Smooth muscle cell of the brain vasculature (primary cell): ENCODE measurements at places on chromosomes 5 and 9.
A peak's percentile ranks its signal among the peaks of the same experiment; 100 is the strongest.

- no peak for DNase-seq
These were observed 1.3 kb upstream of the CARD19 start for GRCh38 chr9:93094658-93095204.

DNA sequence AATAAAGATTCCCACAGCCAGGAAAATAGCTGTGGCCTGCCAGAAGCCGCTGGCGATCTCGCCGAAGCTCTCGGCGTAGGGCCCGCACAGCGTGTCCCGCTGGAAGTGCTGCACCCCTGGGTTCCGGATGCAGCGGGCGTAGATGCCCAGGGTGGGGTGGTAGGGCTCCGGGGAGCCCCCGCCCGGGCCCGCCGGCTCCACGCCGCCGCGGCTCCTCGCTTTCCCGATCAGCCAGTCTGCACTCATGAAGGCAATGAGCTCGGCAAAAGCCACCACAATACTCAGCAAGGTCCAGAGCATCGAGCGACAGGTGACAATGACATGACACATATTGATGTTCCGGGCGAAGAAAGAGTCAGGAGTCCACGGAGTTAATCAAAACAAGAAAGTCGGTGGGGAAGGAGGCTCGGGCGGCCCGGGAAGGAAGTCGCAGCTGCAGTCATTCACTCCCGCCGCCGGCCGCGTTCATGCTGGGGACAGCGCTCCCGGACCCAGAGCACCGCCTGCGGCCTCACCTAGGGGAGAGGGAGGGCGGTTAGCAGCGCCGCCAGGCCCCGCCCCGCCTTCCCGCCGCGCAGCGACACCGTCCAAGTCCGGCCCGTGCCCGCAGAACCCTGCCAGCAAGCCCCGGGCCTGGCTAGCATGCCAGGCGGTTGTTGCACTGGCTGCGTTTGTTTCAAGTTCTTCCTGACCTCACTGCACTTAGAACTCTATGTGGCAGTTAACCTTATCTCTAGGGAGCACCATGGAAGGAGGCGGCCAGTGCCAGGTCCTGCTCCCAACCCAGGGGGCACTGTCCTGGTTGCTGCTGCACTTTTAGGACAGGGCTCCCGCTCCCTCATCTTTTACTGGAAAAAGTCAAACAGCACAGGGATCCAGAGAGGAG is 138.4 kb downstream of the LHFPL2 start:
- DNase-seq = no peak

DNA sequence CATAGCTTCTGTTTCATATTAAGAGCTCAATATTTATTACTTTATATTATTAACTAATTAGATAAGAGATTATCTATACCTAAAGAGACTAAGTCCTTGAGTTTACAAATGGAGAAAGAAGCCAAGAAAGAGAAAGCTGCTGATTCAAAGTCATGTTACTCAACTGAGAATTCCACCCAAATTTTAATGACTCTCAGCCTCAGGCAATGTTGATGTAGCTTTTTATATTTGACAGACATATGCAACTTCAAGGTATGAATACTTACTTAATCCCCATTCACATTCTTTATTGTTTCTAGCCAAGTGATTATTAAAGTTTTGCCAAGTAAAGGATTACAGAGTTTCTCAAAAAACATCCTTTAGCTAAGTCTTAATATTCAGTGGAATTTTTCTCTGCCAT is 527.5 kb upstream of the NMUR2 start:
- no peak for DNase-seq

DNA sequence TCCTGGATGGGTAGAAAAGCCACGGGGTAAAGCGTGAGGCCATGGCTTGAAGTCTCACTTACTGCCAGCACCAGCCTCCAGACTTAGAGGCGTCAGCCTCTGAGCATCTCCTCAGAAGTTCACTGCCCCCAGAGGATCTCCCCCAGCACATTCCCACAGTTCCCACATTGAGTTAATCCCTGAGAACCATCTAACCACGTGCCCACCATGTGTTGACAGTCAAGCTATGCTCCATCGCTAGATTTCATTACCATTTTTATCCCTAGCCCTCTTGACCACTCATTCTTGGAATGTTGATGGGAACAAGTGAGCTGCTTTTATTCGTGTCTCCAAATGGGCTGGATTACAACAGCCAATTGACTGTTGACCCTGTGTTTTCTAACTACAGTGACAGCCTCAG is 283.3 kb upstream of the IRX1 start:
- no peak for DNase-seq

DNA sequence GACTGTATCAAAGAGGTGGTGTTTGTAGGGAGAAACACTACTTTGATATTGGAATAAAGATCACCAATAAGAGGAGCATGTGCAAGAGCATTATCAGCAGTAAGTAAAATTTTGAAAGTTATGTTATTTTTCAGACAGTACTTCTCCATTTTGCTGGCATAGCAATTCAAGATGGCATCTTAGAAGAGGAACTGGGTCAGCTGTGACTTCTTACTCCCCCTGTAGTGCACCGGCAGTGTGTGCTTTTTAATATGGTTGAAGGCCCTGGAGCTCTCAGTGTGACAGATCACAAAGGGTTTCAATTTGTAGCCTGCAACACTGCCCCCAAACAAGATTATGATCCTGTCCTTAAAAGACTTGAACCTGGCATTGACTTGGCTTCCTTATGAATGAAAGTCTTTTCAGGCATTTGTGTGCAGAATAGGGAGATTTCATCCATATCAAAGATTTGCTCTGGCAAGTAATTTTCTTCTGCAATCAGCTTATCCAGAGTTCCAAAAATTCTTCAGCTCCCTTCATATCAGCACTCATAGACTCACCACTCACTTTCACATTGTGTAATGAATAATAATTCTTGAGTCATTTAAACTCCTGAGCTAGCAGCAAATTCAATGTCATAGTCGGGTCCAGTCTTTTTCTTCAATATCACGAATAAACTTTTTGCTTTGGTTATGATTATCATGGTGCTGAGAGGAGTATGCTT is 105.7 kb upstream of the MAMDC2 start:
- no peak for DNase-seq

DNA sequence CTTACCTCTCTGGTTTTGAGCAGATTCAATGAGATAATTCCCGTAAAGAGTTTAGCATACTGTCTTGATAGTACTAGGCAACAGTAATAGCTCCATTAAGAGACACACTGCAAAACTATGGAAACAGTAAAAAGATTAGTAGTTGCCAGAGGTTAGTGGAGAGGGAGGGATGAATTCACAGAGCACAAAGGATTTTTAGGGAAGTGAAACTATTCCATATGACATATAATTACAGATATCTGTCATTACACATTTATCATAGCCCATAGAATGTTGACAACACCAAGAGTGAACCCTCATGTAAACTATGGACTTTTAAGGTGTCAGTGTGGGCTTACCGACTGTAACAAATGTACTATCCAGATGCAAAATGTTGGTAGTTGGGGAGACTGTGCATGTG is 176.4 kb upstream of the PLCXD3 start:
- no peak for DNase-seq

DNA sequence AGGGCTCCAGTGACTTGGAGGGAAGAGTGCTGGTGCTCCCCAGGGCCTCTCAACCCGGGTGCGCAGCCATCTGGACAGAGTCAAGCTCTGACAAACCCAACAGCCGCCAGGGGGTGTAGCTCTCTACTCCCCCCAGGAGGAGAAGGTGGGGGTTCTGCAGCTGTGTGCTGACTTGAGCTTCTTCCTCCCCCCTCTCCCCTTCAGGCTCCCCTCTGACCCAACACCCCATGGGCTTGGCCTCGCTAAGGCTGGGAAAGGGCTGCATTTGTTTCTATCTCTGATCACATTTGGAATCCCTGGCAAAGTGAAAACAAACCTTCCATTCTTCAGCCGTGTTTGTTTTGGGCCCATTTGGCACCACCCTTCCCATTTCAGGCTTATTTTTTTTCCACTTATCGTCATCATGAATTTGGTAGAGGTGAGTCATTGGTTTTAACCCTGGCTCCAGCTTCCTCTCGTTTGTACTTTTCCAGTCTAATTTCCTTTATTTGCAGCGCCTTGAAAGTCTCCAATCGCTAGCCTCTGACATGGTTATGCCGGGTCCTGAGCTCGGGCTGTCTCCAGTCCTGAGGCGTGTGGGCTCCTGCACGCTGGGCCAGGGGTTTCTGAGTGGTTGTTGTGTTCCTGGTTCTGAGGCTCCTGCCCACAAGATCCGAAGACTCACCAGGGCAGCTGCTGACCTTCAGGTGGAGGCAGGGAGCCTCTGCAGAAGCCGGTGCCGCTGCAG is 36.1 kb downstream of the DAP start:
- peak; percentile 72 for DNase-seq

DNA sequence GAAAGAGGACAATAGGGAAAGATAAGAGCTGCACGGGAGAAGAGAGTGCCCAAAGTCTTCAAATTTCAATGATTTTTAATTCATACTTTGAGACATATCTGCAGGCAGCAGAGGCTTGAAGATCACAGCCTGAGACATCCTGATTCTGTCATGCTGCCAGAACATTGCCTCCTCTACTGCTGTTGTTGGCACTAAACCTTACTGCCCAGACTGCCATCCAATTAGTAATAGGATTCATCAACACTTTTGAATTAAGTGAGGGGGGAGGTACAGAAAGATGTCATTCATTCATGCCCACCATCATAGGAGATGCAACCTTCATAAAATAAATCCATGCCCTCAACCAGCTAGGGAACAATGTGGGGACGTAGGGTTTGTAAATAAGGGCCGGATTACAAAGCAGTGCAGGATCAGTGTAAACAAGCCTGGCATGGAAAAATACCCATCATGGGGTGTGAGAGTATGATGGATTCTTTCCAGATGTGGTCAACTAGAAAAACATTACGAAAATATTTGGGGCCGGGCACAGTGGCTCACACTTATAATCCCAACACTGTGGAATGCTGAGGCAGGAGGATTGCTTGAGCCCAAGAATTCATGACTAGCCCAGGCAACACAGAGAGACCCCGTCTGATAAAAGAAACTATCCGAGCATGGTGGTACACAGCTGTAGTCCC is 122.1 kb upstream of the DAPK1 start:
- no peak for DNase-seq

- peak; percentile 78 for DNase-seq
These were observed 28.5 kb downstream of the GLRA1 start for GRCh38 chr5:151896031-151896691.

GRCh38 chr5:7894860-7895259 is 25.9 kb downstream of the MTRR start:
- no peak for DNase-seq

GRCh38 chr9:82532504-82533180 is 530.3 kb downstream of the RASEF start:
- DNase-seq = no peak

DNA sequence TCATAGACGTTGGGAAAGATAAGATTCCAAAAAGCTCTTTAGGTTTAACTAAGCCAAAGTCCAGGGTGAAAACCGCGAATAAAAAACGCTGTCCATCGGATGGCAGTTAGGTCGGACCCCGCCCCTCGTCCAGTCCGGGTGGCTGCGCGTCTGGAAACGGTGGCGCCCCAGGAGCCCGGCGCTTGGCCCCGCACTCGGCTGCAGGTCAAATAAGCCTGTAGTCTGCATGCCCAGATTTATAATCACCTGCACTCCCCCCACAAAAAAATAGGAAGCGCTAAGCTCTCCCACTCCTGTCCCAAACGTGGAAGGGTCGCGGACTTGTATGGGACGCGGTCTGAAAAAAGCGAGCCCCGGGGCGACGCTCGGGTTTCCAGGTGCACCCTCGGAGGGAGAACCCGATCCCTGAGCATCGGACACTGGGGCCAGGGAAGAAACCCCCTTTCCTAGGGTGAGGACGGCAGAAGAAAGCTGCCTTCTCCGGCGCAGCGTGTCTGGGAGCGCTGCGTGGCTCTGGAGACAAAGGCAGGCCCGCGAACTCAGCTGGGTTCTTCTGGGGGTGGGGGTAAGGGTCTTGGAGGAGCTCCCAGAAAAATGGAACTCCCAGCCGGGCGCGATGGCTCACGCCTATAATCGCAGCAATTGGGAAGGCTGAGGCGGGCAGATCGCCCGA is 923 bp upstream of the ZBTB5 start:
- DNase-seq = peak; percentile 57

- DNase-seq = no peak
These were observed 81.5 kb upstream of the GRHPR start for GRCh38 chr9:37340961-37341360.

DNA sequence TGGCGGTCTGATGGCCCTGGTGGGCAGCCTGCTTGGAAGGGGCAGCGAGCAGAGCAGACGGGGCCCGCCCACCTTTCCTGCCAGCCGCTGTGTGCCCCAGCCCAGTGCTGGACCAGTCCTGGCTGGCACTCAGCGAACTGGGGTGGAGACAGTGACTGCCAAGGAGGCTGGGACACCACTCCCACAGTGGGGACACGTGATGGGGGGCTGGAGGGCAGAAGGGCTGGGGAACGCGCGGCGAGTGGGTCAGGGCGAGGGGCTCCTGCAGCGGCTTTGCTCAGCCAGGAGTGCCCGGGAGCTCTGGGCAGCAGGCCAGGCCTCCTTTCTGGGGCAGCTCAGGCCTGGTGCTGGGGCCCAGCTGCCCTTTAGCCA is 19.5 kb downstream of the NCS1 start:
- DNase-seq = no peak

GRCh38 chr9:127424676-127424999 is 456 bp downstream of the ZNF79 start:
- DNase-seq = no peak

GRCh38 chr9:8822667-8823025 is 1023.1 kb upstream of the DMAC1 start:
- no peak for DNase-seq

GRCh38 chr5:39409033-39409432 is 15.7 kb downstream of the DAB2 start:
- no peak for DNase-seq

DNA sequence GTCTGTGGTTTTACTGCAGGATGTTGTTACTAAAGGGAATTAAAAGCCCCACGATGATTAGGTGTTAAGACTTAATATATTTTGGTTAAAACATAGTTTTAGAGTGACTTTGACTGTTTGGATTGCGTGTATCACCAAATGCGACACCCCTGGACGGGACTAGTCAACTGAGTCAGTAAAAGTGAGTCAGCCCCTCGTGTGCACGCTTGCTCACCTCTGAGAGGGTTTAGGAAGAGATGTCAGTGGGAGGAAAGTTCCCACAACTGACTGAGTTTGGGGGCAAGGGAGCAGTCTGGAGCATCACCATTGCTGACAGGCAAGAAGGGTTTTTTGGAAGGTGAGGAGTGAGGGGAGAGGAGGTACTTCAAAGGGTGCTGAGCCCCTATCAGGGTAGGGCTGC is 14.4 kb upstream of the DMRT3 start:
- no peak for DNase-seq

GRCh38 chr5:1896602-1897376 is 14.1 kb upstream of the IRX4 start:
- DNase-seq = no peak
